ENCODE measurements at places on chromosomes 11 and 22.

DNA sequence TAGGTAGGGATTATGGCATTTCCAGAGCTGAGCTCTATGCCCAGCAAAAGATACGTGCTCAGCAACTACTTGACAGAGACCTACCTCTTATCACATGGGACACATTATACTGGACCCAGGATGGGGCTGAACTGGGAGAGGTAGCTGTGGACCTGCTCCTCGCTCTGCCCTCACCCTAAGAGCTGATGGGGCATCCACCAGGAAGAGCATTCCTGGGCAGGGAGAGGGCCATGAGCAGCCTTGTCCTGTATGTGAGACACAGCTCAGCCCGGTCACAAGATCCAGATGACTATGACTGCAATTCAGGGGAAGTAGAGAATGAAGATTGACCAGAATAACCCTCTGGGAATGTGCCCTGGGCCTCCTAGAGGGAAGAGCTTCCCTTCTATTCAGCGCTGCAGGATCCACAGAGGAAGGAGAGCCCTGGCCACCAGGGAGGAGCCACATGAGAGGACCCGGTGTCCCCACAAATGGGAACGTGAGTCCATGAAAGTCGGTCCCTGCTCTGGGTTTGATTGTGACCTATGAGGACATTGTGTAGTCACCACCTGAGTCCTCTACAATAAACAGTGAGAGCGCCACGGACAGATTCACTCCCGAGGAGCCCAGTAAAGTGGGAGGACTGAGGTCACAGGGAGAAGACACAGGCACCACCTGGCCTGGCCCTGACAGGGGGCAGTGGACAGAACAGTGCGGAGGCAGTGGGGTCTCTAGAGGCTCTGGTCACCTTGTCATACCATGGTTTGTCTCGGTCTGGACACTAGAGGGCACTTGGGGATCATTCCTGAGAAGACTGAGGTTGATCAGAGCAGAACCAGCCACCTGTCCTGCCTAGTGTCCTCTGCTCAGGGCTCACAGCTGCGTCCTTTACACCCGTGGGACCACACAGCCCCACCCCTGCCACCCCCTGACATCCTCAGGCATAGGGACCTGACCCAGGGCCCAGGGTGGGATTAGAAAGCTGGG is 99.5 kb downstream of the ZNF280B start:
- no peak for DNase-seq

GRCh38 chr11:126265811-126266210 is 2.9 kb downstream of the SRPRA start:
- DNase-seq: no peak

GRCh38 chr11:130166457-130166784 is 6.8 kb downstream of the ST14 start:
- DNase-seq: no peak

- DNase-seq: no peak
These were observed 361.2 kb downstream of the TMEM135 start for GRCh38 chr11:87398931-87399330.

DNA sequence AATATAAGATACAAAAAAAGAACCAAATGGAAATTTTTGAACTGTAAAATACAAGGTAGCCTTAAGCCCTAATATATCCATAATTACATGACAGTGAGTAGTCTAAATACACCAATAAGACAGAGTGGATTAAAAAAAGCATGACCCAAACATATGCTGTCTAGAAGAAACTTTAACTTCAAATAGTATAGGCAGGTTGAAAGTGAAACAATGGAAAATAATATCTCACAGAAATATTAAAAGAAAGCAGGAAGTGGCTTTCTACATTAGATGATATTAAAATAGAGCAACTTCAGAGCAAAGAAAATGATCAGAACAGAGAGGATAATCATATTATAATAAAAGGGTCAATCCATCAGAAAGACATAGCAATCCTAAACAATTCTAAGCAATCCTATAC is 21.8 kb downstream of the DCUN1D5 start:
- no peak for DNase-seq

Measured in progenitor cell of endocrine pancreas (in vitro differentiated cells).